ENCODE measurements at places on chromosomes 2 and 18. TPM values are rescaled to one million over a fixed set of nuclear protein-coding genes. Genes with fewer than 3 reads are reported as not detected.

Gene CCDC68
- total RNA-seq: 3.0 TPM

Gene UGT1A4
- not detected for total RNA-seq

Gene ZNF638
- total RNA-seq: 170 TPM

Gene ALPP
- total RNA-seq: not detected

Gene SAG
- total RNA-seq: not detected

All from thoracic aorta endothelial cell (primary cell).